ENCODE measurements at places on chromosomes 6 and 20. TPM values are rescaled to one million over a fixed set of nuclear protein-coding genes. Genes with fewer than 3 reads are reported as not detected.

DNA sequence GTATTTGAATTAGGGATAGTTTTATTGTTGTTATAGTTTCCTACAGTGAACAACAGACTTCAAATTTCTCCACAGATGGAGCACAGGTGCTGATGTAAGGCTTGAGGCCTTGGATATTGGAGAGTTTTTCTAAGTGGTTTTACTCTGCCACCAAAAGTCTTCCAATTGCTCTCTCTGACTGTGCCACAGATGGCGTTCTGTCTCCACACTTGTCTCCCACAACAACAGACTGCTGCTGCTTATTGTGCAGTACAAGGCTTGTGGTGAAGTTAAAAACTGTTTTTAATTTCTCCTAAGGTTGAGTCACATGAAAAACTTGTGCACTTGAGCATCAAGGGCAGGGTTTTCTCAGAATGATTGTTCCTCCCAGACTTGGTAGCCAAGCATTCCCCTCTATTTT, 460.9 kb upstream of the KHDRBS2 start:
- no peak for DNase-seq
- no peaks in the 10 kb centered on the region for H3K36me3 ChIP-seq
- no peak overlapping the region for H3K27ac ChIP-seq

GRCh38 chr6:80523531-80523997, 417.1 kb downstream of the BCKDHB start:
- H3K27me3 ChIP-seq = no peaks in the 10 kb centered on the region
- no peaks in the 10 kb centered on the region for H3K4me1 ChIP-seq
- H3K27ac ChIP-seq = no peak overlapping the region

- DNase-seq = no peak
- H3K4me1 ChIP-seq = peaks cover 6% of the 10 kb centered on the region
- no peaks in the 10 kb centered on the region for H3K27me3 ChIP-seq
- H3K4me3 ChIP-seq = no peak overlapping the region
- no peak overlapping the region for H3K27ac ChIP-seq
These were observed 5.1 kb downstream of the RIPK1 start for GRCh38 chr6:3073382-3073781.

DNA sequence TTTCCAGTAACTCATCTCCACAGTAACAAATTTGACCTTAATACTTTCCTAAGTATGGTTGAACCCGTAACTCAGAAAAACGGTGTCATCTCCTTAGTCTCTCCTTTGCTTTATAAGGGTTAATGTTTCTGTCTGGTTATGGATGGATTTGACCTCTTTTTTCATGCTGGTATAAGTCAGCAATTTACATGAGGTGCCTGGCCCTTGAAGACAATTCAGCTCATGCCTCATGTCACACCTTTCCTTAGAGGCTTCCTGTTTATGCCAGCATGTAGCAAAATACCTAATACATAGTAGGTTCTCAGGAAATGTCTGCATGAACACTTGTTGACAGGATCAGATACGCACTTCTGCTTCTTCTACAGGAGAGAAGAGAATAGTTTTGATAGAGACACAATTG, 37.7 kb upstream of the C20orf144 start:
- H3K4me3 ChIP-seq = no peak overlapping the region
- H3K27ac ChIP-seq = no peak overlapping the region
- DNase-seq = no peak
- H3K27me3 ChIP-seq = no peaks in the 10 kb centered on the region
- peaks cover 52% of the 10 kb centered on the region for H3K36me3 ChIP-seq

GRCh38 chr6:45727228-45727627, 288.4 kb downstream of the CLIC5 start:
- no peaks in the 10 kb centered on the region for H3K27me3 ChIP-seq
- no peak for DNase-seq
- H3K27ac ChIP-seq = no peak overlapping the region

HAO1 gene
- polyA plus RNA-seq = 0.04 TPM

All from small intestine (tissue), 16 donors.